Activated T-helper 1 cell treated with anti-CD3 and anti-CD28 coated beads, Interleukin-12 subunit alpha, Interleukin-12 subunit beta, Interleukin-2, Interleukin-4 antibody, amounts not matched to agents 30 ng/mL and 10 ng/mL and 1 ng/mL, durations not matched to agents 14 hours and 24 hours and 36 hours (primary cell): ENCODE measurements at places on chromosomes 11 and 22.

DNA sequence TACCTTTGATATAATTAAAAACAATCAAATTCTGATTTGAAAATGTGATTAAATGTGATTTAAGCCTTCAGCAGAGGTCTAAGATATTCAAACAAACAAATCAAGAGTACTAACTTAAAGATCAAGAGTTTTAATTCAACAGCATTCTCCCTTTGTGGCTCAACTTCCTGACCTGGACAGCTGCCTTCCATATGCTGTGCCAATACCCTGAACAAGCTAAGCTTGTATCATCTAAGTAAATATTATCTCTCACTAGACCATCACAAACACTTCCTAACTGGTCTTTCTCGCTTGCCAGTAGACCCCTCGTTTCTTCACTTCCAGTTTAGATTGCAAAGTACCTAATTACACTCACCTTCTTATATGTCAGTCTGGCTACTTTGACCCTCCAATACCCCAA lies 35.9 kb upstream of the P4HA3 start:
- DNase-seq = no peak
- H3K36me3 ChIP-seq = peaks cover 6% of the 10 kb centered on the region
- H3K4me1 ChIP-seq = no peaks in the 10 kb centered on the region
- H3K27me3 ChIP-seq = no peaks in the 10 kb centered on the region
- no peak overlapping the region for H3K27ac ChIP-seq

GRCh38 chr11:15313862-15314261 lies 199.1 kb downstream of the INSC start:
- no peak for DNase-seq
- peaks cover 2% of the 10 kb centered on the region for H3K27me3 ChIP-seq
- H3K36me3 ChIP-seq = no peaks in the 10 kb centered on the region
- no peaks in the 10 kb centered on the region for H3K4me1 ChIP-seq

GRCh38 chr22:24400034-24400725 lies 27.2 kb upstream of the ADORA2A start:
- H3K4me1 ChIP-seq = peaks cover 52% of the 10 kb centered on the region
- H3K27me3 ChIP-seq = no peaks in the 10 kb centered on the region
- H3K4me3 ChIP-seq = peak overlapping the region; percentile 37
- DNase-seq = no peak

DNA sequence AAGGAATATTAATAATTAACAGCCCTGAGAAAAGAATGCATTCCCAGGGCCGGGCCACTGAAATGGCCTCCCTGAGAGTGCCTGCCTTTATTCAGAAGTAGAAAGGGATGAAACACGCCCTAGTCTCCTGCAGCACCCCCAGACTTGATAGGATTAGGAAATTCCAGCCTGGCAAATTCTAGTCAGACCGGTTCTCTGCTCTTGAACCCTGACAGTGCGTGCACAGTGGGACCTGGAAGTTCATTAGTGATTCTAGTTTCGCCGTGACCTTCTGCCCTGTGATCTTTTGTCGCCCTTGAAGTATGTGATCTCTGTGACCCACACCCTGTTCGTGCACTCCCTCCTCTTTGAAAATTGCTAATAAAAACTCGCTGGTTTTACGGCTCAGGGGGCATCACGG lies 2.1 kb upstream of the GSTP1 start:
- peaks cover 20% of the 10 kb centered on the region for H3K27me3 ChIP-seq
- peaks cover 15% of the 10 kb centered on the region for H3K36me3 ChIP-seq
- DNase-seq = no peak
- peaks cover 47% of the 10 kb centered on the region for H3K4me1 ChIP-seq

DNA sequence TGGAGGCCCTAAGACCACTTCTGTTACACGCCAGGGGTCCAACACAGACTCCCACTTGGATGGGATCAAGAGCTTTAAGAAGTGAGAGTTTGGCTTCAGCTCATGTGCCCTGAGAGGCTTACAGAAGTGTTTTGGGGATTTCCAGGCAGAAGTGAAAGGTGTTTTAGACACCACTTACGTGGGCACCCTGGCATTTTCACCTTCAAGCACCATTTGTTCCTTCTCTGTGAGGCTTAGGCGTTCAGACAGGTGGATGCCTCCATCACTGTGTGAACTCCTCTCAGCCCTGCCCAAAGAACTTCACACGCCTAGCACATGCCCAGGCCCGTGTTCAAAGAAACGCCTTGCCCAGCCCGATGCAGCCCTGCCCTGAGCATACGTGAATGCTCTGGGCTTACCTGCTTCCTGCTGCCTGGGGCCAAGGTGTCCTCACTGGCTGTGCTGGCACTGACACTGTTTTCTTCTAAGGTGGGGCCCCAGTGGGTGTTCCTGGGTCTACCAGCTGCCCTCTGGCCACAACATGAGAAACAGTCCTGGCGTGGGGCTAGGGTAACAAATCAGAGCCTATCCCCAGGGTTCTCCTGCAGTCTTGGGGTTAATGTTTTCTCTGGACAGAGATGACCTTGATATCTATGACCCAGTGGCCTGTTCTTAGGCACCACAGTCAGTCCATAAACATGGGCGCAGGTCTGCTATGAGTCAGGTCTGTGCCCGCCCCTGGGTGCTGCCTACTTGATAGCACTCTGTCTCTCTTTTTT lies 34.0 kb downstream of the AMPD3 start:
- H3K27ac ChIP-seq = no peak overlapping the region
- peaks cover 29% of the 10 kb centered on the region for H3K36me3 ChIP-seq
- H3K4me3 ChIP-seq = no peak overlapping the region
- no peak for DNase-seq

DNA sequence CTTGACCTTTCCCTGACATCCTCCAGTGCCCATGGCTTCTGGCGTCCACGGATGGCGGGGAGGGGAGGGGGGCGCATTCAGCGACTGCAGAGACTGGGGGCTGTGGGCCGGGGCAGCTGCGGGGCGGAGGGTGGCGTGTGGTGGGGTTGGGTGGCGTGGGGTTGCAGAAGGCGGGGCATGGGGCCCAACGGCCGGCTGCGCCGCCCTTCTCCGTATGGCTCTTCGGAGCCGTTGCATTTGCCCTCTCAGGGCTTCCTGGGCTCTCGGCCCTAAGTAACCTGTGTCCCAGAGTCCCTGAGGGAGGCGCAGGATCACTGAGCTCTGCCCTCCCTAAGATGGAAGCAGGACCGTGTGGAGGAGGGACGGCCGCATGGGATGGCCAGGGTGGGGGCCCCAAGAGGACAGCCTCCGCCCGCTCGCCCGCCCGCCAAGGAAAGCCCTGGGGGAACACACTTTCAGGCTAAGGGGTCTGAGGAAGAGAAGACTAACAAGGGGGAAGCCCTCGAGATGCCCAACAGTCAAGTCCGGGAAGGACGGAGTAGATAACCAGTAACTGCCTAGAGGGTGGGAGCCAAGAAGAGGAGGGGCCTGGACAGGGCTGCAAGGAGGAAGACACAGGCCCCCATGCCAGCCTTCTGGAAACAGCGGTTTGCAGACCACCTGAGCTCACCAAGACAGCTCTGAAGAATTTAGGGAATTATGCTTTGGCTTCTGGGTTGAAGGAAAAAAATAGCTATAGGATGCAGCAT lies 9.2 kb upstream of the AIFM3 start:
- peaks cover 30% of the 10 kb centered on the region for H3K27me3 ChIP-seq
- H3K4me1 ChIP-seq = peaks cover 6% of the 10 kb centered on the region
- no peak for DNase-seq

- DNase-seq = no peak
- H3K27me3 ChIP-seq = no peaks in the 10 kb centered on the region
- H3K4me3 ChIP-seq = no peak overlapping the region
- peaks cover 13% of the 10 kb centered on the region for H3K36me3 ChIP-seq
Observed at GRCh38 chr11:111785886-111786412, 19.8 kb upstream of the PPP2R1B start.

GRCh38 chr11:108558222-108558621 lies 35.3 kb downstream of the EXPH5 start:
- peaks cover 2% of the 10 kb centered on the region for H3K27me3 ChIP-seq
- H3K4me1 ChIP-seq = peaks cover 17% of the 10 kb centered on the region
- H3K27ac ChIP-seq = no peak overlapping the region
- no peak overlapping the region for H3K4me3 ChIP-seq
- no peak for DNase-seq
- H3K36me3 ChIP-seq = no peaks in the 10 kb centered on the region

- no peaks in the 10 kb centered on the region for H3K4me1 ChIP-seq
- no peaks in the 10 kb centered on the region for H3K36me3 ChIP-seq
- no peak for DNase-seq
Observed at GRCh38 chr11:2761131-2762030, 61.6 kb upstream of the KCNQ1OT1 start.

- no peak for DNase-seq
- no peaks in the 10 kb centered on the region for H3K4me1 ChIP-seq
- no peak overlapping the region for H3K27ac ChIP-seq
- H3K27me3 ChIP-seq = no peaks in the 10 kb centered on the region
- H3K36me3 ChIP-seq = no peaks in the 10 kb centered on the region
Observed at GRCh38 chr11:129457321-129457720, 81.7 kb downstream of the BARX2 start.

GRCh38 chr22:39405346-39406085 lies 5.9 kb downstream of the TAB1 start:
- no peak for DNase-seq
- peaks cover 29% of the 10 kb centered on the region for H3K4me1 ChIP-seq
- peaks cover 33% of the 10 kb centered on the region for H3K36me3 ChIP-seq
- no peaks in the 10 kb centered on the region for H3K27me3 ChIP-seq

GRCh38 chr11:82775736-82776346 lies 42.2 kb upstream of the FAM181B start:
- H3K36me3 ChIP-seq = no peaks in the 10 kb centered on the region
- H3K4me1 ChIP-seq = peaks cover 4% of the 10 kb centered on the region
- peak; percentile 21 for DNase-seq
- no peak overlapping the region for H3K27ac ChIP-seq
- peaks cover 24% of the 10 kb centered on the region for H3K27me3 ChIP-seq
- H3K4me3 ChIP-seq = no peak overlapping the region

- peaks cover 2% of the 10 kb centered on the region for H3K27me3 ChIP-seq
- H3K4me3 ChIP-seq = no peak overlapping the region
- no peaks in the 10 kb centered on the region for H3K36me3 ChIP-seq
- no peaks in the 10 kb centered on the region for H3K4me1 ChIP-seq
Observed at GRCh38 chr11:35917676-35918075, 26.2 kb upstream of the LDLRAD3 start.

- no peak overlapping the region for H3K4me3 ChIP-seq
- H3K4me1 ChIP-seq = no peaks in the 10 kb centered on the region
- no peaks in the 10 kb centered on the region for H3K36me3 ChIP-seq
- H3K27ac ChIP-seq = no peak overlapping the region
- peaks cover 7% of the 10 kb centered on the region for H3K27me3 ChIP-seq
Observed at GRCh38 chr11:95365348-95365747, 134.3 kb upstream of the SESN3 start.

- no peak for DNase-seq
- H3K27me3 ChIP-seq = peaks cover 2% of the 10 kb centered on the region
- H3K4me1 ChIP-seq = no peaks in the 10 kb centered on the region
- H3K36me3 ChIP-seq = no peaks in the 10 kb centered on the region
- no peak overlapping the region for H3K27ac ChIP-seq
- no peak overlapping the region for H3K4me3 ChIP-seq
Observed at GRCh38 chr11:8066911-8067455, 14.0 kb upstream of the TUB start.

GRCh38 chr22:48640890-48641841 lies 1186.5 kb downstream of the BRD1 start:
- H3K27me3 ChIP-seq = no peaks in the 10 kb centered on the region
- no peaks in the 10 kb centered on the region for H3K36me3 ChIP-seq
- no peak overlapping the region for H3K27ac ChIP-seq

- DNase-seq = no peak
- H3K27me3 ChIP-seq = peaks cover 13% of the 10 kb centered on the region
- no peaks in the 10 kb centered on the region for H3K4me1 ChIP-seq
- no peak overlapping the region for H3K27ac ChIP-seq
Observed at GRCh38 chr11:33980897-33981296, 70.6 kb upstream of the CAPRIN1 start.

GRCh38 chr11:92083123-92083522 lies 141.5 kb upstream of the FAT3 start:
- H3K27me3 ChIP-seq = no peaks in the 10 kb centered on the region
- DNase-seq = no peak
- H3K4me1 ChIP-seq = no peaks in the 10 kb centered on the region
- no peak overlapping the region for H3K27ac ChIP-seq

- H3K4me1 ChIP-seq = no peaks in the 10 kb centered on the region
- no peak for DNase-seq
- no peak overlapping the region for H3K4me3 ChIP-seq
- no peak overlapping the region for H3K27ac ChIP-seq
- H3K36me3 ChIP-seq = no peaks in the 10 kb centered on the region
Observed at GRCh38 chr11:33842236-33842915, 49.5 kb downstream of the LMO2 start.

GRCh38 chr22:49916831-49917230 lies 1.4 kb downstream of the ALG12 start:
- H3K27me3 ChIP-seq = no peaks in the 10 kb centered on the region
- peaks cover 16% of the 10 kb centered on the region for H3K4me1 ChIP-seq

GRCh38 chr11:111245425-111245824 lies at the start of gene POU2AF2:
TSS of gene POU2AF2 (plus strand) at chr11:111245725. CDS start at chr11:111245854, 129 bp downstream.
- peaks cover 27% of the 10 kb centered on the region for H3K27me3 ChIP-seq
- no peak for DNase-seq
- no peaks in the 10 kb centered on the region for H3K4me1 ChIP-seq
- no peak within 1 kb of the TSS for H3K4me3 ChIP-seq
- no peaks in the 10 kb centered on the region for H3K36me3 ChIP-seq
- no peak within 1 kb of the TSS for H3K27ac ChIP-seq

GRCh38 chr11:122900587-122901202 lies 18.1 kb downstream of the JHY start:
- H3K4me3 ChIP-seq = no peak overlapping the region
- H3K27me3 ChIP-seq = peaks cover 6% of the 10 kb centered on the region
- DNase-seq = no peak
- H3K4me1 ChIP-seq = no peaks in the 10 kb centered on the region
- H3K36me3 ChIP-seq = no peaks in the 10 kb centered on the region

GRCh38 chr22:38623351-38623750 lies 32.8 kb downstream of the FAM227A start:
- H3K4me1 ChIP-seq = no peaks in the 10 kb centered on the region
- H3K4me3 ChIP-seq = no peak overlapping the region
- H3K36me3 ChIP-seq = no peaks in the 10 kb centered on the region
- peaks cover 6% of the 10 kb centered on the region for H3K27me3 ChIP-seq

DNA sequence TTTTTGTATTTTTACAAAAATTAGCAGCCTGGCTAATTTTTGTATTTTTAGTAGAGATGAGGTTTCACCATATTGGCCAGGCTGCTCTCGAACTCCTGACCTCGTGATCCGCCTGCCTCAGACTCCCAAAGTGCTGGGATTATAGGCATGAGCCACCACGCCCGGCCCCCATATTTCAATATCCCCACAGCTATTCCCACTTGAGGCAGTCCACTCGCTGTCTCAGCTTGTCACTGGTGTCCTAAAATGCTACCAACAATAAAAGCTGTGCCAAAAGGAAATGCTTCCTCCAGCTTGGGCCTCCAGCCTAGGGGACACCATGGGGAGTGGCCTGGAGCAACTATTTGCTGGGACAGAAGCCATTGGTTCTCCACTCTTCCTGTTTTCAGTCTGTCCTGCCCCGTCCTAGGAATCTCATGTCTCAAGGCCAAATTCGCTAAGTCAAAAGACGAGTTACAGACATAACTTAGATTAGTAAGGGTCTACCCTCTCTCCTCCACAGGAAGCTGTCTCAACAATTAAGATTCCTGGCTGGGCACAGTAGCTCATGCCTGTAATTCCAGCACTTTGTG lies 7.3 kb upstream of the SPINDOC start:
- no peaks in the 10 kb centered on the region for H3K36me3 ChIP-seq
- peaks cover 3% of the 10 kb centered on the region for H3K27me3 ChIP-seq
- no peak overlapping the region for H3K27ac ChIP-seq
- peaks cover 4% of the 10 kb centered on the region for H3K4me1 ChIP-seq
